ENCODE measurements at places on chromosomes 6 and 20.

- DNase-seq: no peak
These were observed 60.5 kb downstream of the PREX1 start for GRCh38 chr20:48766961-48767960.

DNA sequence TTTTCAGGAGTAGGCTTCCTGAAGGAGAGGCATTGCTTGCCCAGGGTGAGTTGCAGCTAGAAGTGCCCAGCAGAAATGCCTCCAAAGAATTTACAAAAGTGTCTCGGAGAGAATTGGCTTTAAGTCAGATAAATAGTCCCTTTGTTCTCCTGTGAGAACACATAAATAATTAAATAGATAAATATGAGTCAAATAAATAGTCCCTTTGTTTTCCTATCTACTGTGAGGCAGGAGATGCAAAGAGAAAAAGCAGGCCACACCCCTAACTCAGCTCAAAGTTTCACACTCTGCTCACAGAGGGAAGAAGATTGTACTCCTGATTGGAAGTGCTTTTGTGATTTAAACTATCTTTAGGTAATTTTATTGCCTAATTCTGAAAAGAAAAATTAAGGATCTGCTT is 180.7 kb upstream of the PRSS16 start:
- no peak for DNase-seq

- DNase-seq: no peak
These were observed 194.8 kb upstream of the PRSS16 start for GRCh38 chr6:27052731-27053082.

DNA sequence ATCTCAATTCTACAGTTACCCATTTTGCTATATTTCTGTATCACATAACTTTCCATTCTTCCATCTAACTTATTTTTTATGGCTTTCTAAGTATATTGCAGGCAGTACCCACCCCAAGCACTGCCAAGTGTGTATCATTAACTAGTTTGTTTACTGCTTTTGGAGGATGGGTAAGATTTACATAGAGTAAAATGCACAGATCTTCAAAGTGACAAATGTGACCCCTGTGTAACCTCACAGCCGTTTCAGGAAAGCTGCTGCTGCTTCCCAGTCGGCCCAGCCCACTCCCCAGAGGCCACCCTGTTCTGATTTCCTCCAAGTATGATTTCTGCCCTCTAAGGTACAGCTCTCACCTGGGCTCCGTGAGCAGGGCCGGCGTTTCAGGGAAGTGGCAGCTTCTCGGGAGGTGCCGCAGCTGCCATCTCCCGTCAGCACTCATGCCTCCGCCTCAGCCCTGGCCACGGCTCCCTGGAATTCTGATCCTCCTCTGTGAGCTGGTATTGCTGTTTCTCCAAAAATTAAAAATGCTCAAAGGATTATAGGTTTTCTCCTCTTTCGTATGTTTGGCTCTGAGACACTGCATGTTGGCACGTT is 15.0 kb upstream of the MAP1LC3A start:
- DNase-seq: no peak

GRCh38 chr6:39312912-39313525 is 1.2 kb downstream of the KCNK17 start:
- no peak for DNase-seq

GRCh38 chr6:124567401-124567800 is 394.8 kb upstream of the RNF217 start:
- no peak for DNase-seq

DNA sequence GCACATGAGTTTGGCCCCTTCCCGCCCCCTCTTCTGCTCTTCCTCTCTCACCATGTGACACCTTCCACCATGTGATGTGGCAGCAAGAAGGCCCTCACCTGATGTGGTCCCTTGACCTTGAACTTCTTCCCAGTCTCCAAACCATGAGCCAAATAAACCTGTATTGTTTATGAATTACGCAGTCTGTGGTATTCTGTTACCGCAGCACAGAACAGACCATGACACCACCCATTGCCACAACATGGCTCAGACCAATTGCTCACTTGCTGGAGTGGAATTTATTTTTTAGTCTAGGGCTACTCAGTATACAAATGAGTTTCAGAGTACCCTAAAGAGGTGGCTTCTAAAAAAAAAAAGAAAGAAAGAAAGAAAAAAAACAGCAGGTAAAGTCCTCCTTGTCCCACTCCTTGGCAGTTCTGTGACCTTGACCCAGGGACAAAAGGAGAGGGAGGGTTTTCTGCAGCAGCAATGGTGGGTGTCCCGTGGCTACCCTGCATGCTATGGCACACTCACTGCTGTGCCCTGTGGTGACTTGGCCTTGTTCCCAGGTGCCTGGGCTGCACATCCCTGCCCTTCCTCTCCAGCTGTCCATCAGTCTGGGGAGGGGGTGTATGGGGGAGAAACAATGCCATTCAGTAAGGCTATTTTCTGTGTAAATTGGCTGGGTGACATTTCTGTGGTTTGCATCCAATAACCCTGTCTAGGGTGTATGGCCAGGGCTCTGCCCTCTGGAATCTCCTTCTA is 5.4 kb upstream of the VSX1 start:
- DNase-seq: no peak

GRCh38 chr6:27866357-27867050 is 45.7 kb downstream of the OR2B2 start:
- DNase-seq: peak; percentile 61

DNA sequence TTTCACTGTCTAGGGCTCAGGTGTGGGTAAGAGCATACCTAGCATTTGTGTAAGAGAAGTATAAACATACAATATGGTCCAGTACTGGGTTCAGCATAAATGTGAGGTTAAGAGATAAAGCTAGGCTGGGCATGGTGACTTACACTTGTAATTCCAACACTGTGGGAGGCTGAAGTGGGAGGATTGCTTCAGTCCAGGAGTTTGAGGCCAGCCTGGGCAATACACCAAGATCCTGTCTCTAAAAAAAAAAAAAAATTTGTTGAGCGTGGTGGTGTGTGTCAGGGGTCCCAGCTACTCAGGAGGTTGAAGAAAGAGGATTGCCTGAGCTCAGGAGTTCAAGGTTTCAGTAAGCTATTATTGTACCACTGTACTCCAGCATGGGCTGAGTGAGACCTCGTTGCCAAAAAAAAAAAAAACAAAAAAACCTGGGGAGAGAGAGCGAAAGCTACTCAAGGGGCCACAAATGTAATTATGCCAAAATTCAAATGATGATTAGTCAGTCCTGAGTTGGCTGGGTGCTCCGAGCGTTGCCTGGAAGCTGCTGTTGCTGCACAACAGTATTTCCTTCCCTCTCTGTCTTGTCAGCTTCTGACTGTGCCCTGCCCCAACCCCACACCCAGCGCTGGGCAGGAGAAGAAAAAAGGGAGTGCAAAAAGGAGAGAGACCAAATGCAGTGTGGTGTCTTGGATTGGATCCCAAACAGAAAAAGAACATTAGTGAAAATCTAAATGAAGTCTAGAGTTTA is 24.0 kb downstream of the CMTR1 start:
- DNase-seq: peak; percentile 51

DNA sequence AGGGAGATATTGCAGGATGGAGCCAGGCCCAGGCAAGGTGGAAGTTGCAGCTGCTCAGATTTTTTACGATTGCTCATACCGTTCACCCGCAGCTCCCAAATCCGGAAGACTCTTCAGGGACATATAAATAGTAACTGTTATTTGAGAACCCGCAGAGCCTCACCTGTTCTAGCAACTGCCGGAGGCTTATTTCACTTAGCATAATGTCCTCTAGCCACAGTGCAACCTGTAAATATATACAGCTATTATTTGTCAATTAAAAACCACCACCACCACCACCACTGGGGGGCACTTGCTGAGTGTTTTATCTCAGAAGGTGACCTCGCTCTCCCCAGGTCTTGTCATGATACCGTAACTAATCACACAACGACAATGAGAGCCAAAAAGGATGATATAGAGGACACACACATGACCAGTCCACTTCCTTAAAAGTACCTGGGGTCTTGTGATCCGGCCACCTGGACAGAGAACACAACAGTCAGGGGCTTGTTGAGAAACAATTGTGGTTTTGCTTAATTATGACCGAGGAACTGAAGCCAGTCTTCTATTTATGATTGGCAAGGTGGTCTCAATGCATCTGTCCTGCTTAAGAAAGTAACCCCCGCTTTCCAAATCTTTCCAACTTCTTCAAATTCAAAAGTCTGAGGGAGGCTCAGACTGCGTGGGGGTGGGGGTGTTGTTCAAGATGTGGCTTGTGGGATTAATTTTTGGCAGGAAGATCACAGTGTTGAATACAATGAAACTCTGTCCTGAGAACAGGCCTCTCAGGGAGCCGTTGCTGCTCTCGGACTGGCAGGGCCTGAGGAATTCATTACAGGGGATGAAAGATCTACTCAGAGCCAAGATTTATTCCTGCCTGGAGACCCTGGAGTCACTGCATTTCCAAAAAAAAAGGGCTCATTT is 107.7 kb upstream of the PRND start:
- no peak for DNase-seq

Measured in fibroblast of skin of left quadriceps (primary cell).